Memory B cell (primary cell): ENCODE measurements at places on chromosomes 6 and 20.
A peak's percentile ranks its signal among the peaks of the same experiment; 100 is the strongest.

DNA sequence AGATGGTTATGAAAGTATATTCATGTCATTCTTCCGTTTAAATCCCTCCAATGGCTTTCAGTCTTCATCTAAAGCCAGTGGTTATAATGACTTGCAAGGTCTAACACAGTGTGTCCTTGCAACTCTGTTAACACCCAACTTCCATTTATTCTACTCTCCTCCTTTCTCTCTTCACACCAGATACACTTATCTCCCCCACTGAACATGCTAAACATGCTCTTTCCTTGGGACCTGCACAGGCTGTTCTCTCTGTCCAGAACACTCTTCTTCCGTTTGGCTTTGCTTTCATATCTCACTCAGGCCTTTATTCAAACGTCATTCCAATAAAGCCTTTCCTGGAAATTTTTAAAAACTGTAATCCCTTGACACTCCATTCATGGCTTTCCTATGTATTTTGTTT lies 91.5 kb downstream of the EPHA7 start:
- DNase-seq, result no peak
- H3K27ac ChIP-seq, result no peak overlapping the region
- H3K4me1 ChIP-seq, result no peaks in the 10 kb centered on the region
- H3K4me3 ChIP-seq, result no peak overlapping the region
- H3K36me3 ChIP-seq, result no peaks in the 10 kb centered on the region
- H3K27me3 ChIP-seq, result no peaks in the 10 kb centered on the region

GRCh38 chr6:2857580-2858337 lies 16.1 kb upstream of the SERPINB1 start:
- peaks cover 62% of the 10 kb centered on the region for H3K4me1 ChIP-seq
- H3K4me3 ChIP-seq, result peak overlapping the region; percentile 83
- DNase-seq, result peak; percentile 38
- H3K27ac ChIP-seq, result peak overlapping the region; percentile 95
- H3K27me3 ChIP-seq, result no peaks in the 10 kb centered on the region

DNA sequence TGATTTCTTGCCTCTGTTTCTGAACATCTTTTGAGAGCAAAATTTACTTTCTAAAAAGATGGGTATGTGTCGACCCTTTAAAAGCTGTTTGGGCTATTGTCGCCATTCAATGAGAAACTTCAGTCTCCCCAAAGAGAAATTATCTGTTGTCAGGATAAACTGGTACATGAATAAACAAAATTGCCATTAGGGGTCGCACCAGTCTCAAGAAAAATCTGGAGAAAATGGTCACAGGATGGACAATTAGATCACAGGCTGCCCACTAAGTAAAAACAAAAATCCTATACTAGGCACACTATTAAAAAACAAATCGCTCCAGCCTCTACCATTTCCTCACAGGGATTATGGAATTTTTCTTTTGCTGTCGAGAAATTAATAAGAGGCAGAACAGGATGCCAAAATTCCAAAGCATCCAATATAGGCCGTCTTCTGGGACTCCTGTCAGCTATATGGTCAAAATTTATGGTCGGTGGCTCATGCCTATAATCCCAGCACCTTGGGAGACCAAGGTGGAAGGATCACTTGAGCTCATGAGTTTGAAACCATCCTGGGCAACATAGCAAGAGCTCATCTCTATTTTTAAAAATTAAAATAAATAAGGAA lies 5.5 kb upstream of the HLA-E start:
- no peak overlapping the region for H3K27ac ChIP-seq
- peaks cover 13% of the 10 kb centered on the region for H3K27me3 ChIP-seq

DNA sequence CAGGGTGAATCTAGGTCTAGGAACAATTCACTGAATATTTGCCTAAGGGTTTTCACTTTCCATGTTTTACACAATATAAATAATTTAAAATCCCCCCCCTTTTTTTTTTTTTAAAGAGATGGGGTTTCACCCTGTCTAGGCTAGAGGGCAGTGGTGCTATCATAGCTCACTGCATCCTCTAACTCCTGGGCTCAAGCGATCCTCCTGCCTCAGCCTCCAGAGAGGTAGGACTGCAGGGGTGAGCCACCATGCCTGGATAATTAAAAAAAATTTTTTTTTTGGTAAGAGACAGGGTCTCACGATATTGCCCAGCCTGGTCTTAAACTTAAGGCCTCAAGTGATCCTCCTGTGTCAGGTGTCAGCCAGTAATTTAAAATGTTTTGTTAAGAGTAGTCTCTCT lies 17.8 kb downstream of the QKI start:
- H3K4me1 ChIP-seq, result peaks cover 37% of the 10 kb centered on the region
- no peaks in the 10 kb centered on the region for H3K27me3 ChIP-seq
- no peak overlapping the region for H3K27ac ChIP-seq
- no peak for DNase-seq
- peaks cover 3% of the 10 kb centered on the region for H3K36me3 ChIP-seq

DNA sequence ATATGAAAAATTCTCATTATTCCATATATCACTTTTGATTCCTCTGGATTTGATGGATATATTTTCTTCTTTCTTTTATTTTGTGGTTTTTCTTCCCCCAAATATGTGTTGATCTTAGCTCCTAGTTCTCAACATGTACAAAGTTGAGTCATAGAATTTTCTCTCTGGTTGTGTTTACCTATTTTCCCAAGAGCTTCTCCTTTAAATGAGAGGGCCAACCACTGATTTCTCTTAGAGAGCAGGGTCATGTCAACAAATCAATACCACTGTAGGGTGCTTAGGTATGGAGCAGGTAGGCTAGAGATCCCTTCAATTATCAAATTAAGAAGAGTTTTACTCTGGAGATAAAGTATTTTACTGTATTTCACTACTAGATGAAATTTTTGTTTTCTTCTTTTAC lies 145.7 kb downstream of the BMP5 start:
- H3K4me3 ChIP-seq, result no peak overlapping the region
- H3K27me3 ChIP-seq, result no peaks in the 10 kb centered on the region
- DNase-seq, result no peak
- no peaks in the 10 kb centered on the region for H3K36me3 ChIP-seq
- H3K4me1 ChIP-seq, result no peaks in the 10 kb centered on the region

DNA sequence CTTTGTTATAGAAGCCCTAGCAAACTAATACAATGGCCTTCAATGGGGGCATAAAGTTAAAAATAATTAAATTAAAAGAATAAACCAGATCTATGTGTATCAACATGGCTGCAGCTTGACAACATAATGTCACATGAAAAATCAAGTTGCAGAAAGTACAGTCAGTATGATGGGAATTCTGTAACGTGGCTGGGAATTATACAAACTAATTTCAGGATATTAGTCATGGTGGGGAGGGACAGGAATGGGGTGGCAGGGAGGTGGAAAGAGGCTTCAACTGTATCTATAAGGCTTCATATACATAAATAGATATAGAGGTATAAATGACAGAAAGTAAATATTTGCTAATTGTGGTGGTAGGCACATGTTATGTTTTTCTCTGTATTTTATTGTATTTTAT lies 107.1 kb downstream of the UNC5CL start:
- no peak overlapping the region for H3K27ac ChIP-seq
- H3K27me3 ChIP-seq, result peaks cover 12% of the 10 kb centered on the region
- H3K36me3 ChIP-seq, result no peaks in the 10 kb centered on the region
- no peak overlapping the region for H3K4me3 ChIP-seq
- no peaks in the 10 kb centered on the region for H3K4me1 ChIP-seq
- no peak for DNase-seq
